Heart right ventricle (tissue), 16 donors: ENCODE measurements at places on chromosomes 16 and 17.

- no peak for DNase-seq
Observed at GRCh38 chr17:61436273-61436672, 15.9 kb upstream of the TBX4 start.

- no peak for DNase-seq
Observed at GRCh38 chr16:88005181-88005581, 53.9 kb downstream of the BANP start.

GRCh38 chr17:72935984-72936383 lies 156.5 kb downstream of the SLC39A11 start:
- no peak for DNase-seq

- DNase-seq = peak; percentile 59
Observed at GRCh38 chr16:81486540-81487061, 42.0 kb downstream of the CMIP start.

DNA sequence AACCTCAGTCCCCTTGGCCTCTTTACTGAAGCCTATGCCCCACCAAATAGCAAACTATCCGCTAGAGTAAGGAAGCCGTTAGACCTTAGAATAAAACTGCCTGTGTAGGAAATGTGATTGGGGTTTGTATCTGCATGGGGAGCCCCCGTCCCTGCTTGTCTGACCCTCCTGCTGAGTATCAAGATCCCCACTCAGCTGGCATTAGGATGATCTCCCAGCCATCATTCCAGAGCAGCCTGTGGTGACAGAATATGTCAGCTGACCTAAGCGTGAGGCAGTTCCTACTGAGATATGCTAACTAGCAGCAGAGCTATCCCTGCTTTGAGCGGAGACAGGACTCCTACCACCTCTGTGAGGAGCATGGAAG lies 645 bp upstream of the GFOD2 start:
- DNase-seq = peak; percentile 37

- no peak for DNase-seq
Observed at GRCh38 chr17:82943339-82943738, 103.5 kb upstream of the ZNF750 start.

DNA sequence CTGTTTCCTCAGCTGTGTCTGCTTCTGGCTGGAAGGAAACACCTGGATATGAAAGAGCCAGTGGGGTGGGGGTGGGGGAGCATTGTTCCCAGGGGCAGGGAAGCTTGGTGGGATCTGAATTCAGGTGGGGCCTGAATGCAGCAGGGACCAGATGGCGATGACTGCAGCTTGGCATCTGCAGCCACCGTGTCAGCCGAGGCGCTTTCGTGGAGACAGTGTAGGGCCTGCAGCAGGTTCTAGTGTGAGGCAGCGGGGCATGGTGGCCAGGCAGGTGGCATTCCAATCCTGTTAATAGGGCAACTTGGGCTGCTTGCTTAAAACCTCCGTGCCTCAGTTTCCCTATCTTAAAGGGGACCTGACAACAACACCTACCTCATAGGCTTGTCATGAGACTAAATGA lies 1.7 kb downstream of the PIK3R6 start:
- no peak for DNase-seq

DNA sequence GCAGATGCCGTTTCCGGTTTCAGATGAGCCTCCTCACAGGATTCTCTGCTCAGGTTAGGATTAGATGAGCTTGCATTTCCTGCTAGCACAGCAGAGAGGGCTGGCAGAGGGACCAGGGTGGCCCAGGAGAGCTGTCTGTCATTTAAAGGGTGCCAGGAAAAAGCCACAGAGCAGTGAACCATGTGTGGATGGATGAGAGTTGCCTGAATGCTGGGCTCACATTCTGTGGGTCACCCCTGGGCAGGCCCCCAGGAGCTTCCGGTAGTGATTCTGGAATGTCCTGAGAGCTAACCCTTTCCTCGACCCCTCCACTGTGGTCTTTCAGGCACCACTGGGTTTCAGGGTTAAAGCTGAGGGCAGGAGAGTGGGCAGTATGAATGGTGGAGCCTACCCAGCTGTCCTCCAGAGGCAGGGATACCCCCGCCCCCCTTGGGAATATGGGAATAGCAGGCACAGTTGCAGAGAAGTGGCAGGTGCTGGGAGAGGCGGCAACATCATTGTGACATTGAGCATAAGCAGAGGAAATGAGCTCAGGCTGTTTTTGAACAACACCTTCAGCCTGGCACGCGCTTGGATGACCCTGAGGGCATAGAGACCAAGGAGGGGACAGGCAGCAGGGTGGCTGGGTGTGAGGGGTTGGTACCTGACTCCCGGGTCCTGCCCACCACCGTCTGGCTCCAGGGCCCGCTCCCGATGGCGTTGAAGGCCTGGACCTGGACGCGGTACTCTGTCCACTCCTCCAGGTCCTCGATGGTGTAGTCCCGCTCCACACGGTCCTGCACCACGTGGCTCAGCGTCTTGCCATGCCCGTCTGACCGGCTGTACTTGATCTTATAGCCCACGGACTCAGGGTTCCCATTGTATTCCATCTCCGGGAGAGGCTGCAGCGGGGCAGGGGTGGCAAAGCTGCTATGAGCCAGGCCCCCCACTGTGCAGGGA lies 83.0 kb upstream of the CDC42EP4 start:
- no peak for DNase-seq

DNA sequence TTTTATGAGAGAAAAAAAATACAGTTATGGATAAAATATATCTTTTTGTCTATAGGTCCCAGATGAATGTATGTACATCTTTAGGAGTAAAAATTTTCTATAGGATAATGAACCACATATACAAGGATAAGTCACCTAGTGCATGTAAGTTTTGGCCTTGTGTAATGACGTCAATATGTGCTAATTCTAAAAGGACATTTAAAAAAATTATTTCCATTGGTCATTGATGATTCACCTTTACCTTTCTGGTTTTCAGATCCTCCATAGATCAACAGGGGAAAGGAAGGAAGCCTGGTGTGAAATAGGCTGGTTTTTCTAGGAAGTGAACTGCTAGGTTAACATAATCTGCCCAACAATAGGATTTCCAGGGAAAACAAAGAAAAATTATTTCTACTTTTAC lies 684.3 kb upstream of the SOX9 start:
- DNase-seq = no peak

GRCh38 chr16:63185235-63185780 lies 1149.1 kb upstream of the CDH8 start:
- no peak for DNase-seq

DNA sequence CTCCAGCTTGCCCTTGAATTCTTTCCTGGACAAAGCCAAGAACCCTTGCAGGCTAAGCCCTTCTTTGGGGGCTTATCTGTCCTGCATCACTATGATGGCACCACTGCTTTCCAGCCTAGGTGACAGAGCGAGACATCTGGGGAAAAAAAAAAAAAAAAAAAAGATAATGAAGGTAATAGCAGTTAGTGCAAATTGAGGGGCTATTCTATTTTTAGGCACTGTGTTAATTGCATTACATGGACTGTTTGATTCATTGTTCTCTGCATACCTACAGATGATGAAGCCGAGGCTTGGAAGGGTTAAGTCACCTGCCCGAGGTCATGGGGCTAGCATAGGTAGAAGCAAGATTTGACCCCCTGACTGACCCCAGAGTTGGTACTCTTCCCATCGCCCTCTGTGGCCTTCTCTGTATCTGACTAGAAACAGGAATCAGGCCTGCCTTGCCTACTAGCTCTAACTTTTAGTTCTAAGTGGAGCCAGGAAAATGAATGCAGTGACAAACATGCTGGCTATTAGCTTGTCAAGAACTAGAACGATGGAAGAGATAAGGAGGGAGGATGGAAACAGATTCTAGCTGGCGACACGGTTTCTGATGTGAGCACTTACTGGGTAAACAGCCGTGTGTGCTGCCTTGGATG lies 312.1 kb downstream of the SNX29 start:
- DNase-seq = no peak

DNA sequence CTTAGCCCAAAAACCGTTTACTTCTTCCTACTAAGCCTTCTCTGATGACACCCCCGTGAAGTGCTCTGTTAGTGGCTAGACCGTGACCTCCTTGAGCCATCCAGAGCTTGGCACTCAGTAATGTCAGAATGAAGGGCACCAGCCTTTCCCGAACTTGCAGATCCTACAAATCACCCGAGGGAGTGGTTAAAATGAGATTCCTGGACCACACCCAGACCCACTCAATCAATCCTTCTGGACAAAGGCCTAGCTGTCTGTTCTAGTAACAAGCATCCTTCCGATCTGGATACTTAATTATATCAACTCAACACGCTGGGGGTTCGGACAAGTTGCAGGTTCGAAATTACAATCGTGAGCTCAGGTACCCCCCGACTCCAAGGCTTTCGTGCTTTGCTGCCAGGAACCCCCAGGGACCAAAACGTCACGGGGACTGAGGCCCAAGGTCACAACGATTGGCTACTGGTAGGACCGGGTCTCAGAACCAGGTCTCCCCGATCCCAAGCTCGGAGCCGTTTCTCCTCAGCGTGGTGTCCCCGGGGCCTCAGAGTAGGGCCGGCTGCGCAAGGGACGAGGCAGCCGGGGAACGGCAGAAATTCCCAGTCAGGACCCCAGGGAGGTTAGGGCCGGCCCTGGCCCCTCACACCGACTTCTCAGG lies 527 bp downstream of the CIAPIN1 start:
- no peak for DNase-seq

- no peak for DNase-seq
Observed at GRCh38 chr16:70741783-70742125, 55.9 kb upstream of the MTSS2 start.

GRCh38 chr16:64339052-64339770 lies 782.7 kb downstream of the CDH11 start:
- no peak for DNase-seq

DNA sequence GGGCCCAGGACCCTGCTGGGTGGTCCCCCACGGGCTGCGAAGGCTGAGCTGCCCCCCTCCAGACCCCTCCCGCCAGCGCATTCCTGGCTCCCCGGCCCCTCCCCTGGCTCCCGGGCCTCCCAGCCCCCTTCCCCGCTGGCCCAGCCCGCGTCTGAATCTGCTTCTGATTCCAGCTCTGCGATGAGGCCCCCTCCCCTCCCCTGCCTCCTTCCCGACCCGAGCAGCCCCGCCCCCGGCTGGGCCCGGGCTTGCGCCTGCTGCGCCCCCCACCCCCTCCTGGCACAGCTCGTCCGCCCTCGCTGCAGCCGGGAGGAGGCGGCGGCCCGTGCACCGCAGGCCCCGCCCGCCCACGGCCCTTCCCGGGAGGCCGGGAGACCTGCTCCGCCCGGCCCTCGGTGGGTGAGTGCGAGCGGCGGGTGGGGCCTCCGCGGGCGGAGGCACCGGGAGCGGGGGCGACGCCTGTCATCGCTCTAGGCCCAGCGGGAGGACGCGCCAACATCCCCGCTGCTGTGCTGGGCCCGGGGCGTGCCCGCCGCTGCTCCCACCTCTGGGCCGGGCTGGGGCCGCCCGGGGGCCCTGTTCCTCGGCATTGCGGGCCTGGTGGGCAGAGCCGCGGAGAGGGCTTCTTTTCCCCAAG lies at the start of gene NTN3:
Gene NTN3, plus strand, starts transcription at position 282 of the 637 bp plus-strand sequence. CDS start 405 bp downstream, outside the sequence.
- DNase-seq = no peak

DNA sequence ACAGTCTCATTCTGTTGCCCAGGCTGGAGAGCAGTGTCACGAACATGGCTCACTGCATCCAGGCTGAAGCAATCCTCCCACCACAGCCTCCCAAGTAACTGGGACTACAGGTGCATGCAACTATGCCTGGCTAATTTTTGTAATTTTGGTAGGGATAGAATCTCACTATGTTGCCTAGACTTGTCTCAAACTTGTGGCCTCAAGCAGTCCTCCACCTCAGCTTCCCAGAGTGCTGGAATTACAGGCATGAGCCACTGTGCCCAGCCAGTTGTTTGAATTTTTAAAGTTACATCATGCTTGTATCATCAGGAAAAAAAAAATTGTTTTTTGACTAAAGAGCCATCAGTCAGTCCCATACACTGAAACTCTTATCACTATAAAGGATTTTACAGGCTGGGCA lies 17.1 kb upstream of the VPS4A start:
- DNase-seq = no peak

GRCh38 chr17:35312790-35313711 lies 60.4 kb downstream of the SLFN11 start:
- DNase-seq = peak; percentile 60

DNA sequence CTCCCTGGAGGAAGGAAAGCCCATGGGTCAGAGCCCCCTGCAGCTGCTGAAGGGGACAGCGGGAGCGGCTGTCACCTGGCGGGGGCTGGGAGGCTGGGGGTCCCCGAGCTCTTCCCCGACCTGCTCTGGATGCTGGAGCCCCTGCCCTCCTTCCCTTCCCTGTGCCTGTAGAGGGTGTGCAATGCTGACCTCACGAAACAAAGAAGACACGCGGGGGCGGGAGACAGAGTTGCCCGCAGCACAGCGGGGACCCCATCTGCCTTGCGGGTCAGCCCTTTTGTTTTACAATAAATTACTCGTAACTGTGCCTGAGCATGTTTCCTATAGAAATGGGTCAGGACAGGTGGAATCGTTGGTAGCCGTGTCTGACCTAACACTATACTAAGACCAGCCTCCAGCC lies 6.3 kb downstream of the SECTM1 start:
- no peak for DNase-seq

DNA sequence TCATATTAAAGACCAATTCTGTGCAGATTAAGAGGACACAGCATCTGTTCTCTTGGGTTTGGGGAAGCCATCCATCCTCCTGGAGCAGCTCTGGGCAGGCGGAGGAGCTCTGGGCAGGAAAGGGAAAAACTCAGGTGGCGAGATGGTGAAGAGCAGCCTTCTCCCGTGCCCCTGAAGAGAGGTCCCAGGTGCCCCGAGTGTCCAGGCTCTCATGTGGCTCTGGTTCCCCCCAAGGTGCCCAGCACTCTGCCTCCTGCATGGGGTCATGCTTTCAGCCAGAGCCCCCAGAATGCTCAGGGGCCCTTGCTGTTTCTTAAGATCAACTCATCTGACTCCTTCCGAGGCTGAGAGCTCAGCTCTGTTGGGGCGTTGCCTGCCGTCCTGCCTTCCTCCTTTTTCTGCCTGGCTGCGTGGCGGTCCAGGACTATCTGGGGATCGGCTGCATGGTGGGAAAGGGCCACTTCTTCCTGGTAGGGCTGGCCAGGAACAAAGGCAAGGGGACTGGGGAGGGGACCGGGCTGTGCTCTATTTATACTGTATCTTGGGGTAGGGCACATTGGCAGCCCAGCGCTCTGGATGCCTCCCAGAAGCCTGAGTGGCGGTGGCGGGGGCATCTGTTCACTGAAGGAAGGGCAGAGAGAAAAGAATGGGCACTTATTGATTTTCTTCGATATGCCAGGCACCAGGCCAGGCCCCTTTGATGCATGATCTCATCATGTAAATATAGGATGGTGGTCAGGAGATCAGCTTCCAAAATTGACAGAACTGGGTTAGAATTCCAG lies 103.2 kb upstream of the SDK2 start:
- DNase-seq = peak; percentile 47

GRCh38 chr16:50428116-50428515 lies 59.3 kb upstream of the BRD7 start:
- no peak for DNase-seq
